ENCODE measurements at places on chromosomes 4 and X.

- DNase-seq = no peak
Observed at GRCh38 chr4:26218677-26219605, 101.9 kb upstream of the RBPJ start.

- no peak for DNase-seq
Observed at GRCh38 chr4:2852481-2852921, 8.9 kb downstream of the ADD1 start.

DNA sequence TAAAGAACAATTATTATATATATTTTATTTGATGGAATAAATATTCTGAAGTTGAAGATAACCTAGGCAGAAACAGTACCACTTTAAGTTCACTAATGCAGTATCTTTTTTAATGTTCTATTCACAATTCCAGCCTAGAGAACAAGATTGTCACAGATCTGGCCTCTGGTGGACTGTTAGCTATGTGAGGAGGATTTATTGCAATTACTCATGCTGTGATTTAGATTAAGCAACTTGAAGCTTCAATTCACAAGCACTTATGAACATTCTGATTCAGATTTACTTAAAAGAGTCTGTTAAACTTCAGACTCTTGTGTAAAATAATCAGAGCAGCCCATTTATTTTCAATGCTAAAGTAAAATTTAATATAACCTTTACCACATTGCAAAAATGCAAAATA lies 1489.8 kb downstream of the STIM2 start:
- no peak for DNase-seq

- DNase-seq = no peak
Observed at GRCh38 chr4:98466868-98467599, 191.4 kb downstream of the TSPAN5 start.

GRCh38 chr4:45663003-45663402 lies 460.9 kb downstream of the GABRG1 start:
- no peak for DNase-seq

DNA sequence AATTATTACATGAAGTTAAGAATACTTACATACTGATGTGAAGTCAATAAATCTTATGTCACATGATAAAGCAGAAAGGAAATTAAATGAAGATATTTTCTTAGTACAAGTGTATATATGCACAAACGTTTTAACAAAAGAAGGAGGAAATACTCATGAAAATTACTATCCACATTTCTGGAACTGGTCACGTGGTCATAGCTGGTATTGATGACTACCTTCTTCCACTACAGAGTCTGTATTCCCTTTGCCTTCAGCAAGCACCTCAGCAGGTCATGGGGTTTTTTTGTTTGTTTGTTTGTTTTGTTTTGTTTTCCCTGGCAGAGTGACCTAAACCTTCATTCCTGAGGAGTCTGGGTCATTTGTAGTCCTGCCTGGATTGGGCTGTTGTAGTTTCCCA lies 174.9 kb upstream of the BANK1 start:
- no peak for DNase-seq

- DNase-seq = no peak
Observed at GRCh38 chrX:103607364-103608305, at the start of gene TCEAL3. Gene TCEAL3 (plus strand): TSS chrX:103607963. CDS start chrX:103609065, 1,102 bp downstream.

DNA sequence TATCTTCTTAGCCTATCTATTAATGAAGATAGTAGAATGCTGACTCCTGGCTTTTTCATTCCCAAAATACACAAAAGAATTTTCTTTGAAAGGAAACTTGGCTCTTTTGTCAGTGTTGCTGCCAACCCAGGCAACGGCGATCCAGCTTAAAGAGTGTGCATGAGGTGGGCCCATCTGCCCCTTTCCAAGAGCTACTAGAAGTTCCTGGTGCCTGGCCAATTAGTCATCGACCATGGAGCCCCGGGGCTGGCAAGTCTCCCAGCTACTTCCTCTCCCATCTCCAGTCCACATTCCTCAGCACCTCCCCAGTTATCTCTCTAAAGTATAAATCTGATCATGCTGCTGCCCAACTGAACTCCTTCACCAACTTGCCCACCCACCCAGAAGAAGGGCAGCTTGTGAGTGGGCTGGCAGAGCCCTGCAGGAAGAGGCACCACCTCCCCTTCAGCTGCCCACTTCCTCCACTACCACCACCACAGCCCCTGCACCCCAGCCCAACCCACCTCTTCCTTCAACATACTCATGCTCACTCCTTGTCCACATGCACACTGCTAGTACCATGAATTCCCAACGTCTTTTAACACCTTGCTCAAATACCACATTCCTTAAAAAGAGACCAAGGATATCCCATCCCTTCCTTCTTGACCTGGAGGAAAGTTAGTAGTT lies 158.2 kb upstream of the MAP3K15 start:
- no peak for DNase-seq

DNA sequence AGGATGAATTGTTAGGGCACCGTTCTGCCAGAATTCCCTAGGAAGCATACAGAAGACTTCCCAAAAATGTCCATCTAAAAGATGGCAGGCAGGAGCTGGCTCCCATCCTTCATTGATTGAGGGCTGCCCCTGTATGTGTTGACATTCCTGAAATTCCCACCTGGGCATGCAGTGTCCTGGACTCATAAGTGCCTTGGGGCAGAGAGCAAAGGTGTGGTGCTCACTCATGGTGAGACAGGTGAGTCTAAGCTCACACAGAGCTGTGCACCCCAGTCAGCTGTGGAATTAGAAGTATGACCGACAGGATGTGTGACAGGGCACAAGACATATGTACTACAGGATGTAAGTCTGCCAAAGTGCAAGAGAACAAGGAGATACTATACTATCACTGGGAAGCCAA lies 271.9 kb downstream of the MID1IP1 start:
- DNase-seq = no peak

- DNase-seq = no peak
Observed at GRCh38 chr4:39732728-39733127, 34.8 kb downstream of the UBE2K start.

DNA sequence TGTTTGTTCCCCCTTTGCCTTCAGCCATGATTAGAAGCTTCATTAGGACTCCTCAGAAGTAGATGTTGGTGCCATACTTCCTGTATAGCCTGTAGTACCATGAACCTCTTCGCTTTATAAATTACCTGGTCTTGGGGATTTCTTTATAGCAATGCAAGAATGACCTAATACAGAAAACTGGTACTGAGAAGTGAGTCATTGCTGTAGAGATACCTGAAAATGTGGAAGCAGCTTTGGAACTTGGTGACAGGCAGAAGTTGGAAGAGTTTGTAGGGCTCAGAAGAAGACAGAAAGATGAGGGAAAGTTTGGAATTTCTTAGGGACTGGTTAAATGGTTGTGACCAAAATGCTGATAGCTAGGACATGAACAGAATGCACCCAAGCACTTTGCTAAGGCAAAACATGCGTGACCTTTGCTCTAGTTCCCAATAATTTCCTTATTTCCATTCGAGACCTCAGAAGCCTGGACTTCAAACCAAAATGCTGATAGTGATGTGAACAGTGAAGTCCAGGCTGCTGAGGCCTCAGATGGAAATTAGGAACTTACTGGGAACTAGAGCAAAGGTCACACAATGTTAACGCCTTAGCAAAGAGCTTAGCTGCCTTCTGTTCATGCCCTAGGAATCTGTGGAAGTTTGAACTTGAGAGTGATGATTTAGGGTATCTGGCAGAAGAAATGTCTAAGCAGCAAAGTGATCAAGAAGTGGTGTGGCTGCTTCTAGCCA lies 3.0 kb upstream of the USP46 start:
- DNase-seq = no peak

DNA sequence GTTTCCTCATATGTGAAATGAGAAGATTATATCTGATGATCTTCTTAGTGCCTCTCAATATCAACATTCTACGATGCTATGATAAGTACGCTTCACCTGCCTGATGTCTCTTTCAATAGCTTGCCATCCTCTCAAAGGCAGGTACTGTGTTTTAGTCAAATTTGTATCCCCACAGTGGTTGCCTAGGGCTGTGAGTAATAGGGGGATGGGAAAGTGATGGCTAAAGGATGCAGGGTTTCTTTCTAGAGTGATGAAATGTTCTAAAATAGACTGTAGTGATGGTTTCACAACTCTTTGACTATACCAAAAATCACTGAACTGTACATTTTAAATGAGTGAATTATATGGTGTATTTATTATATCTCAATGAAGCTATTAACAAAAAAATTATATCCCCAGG lies 142.8 kb downstream of the HS6ST2 start:
- DNase-seq = no peak

DNA sequence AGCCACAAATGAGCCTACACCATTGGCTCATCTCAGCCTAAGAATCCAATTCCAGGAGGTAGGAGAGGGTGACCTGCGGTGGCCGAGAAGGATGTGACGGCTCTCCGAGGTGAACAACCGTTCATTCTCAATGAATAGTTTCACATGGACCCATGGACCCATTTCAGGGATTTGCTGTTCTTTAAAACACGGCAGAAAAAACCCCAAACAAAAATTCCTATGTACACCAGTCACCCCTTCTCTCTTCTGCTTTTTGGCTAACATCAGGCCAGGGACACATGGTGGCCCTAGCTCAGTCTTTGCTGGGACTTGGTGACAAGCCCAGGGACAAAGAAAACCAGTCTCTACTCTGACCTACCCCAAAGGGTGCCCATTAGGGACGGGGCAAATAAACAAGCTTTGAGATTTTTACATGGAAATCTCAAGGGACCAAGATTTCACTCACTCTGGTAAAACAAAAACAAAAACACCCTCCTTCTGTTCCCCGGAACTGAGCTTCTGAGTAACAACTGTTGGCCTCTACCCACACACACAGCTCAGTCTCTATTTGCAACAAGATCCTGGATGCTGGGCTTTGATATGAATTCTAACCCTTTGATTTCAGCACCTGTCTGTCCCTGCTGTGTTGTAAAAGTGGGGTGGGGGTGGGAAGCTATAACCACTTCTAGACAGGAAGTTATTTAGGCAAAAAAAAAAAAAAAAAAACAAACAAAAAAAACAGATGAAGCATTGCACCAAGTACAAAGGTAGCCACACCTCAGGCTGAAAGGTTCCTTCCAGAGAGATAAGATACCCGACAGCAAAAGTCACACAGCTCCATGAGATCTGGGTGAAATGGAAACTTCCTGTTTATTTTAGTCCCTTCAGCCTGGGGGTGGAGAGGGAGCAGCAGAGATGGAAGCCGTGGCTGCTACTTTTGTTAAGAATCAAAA lies 49.0 kb downstream of the DDX3X start:
- DNase-seq = no peak

- no peak for DNase-seq
Observed at GRCh38 chr4:125620066-125620860, 305.5 kb downstream of the FAT4 start.

- no peak for DNase-seq
Observed at GRCh38 chr4:167196344-167197012, 37.8 kb downstream of the SPOCK3 start.

- DNase-seq = no peak
Observed at GRCh38 chr4:125526420-125526819, 211.7 kb downstream of the FAT4 start.

DNA sequence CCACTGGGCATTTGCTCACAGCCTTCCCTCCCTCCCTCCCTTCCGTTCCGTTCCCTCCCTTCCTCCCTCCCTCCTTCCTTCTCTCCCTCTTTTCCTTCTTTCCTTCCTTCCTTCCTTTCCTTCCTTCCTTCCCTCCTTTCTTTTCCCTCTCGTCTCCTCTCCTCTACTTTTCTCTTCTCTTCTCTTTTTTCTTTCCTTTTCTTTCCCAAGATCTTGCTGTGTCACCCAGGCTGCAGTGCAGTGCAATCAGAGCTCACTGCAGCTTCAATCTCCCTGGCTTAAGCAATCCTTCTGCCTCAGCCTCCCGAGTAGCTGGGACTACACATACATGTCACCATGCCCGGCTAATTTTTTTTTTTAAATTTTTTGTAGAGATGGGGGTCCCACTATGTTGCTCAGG lies 26.7 kb upstream of the ING2 start:
- no peak for DNase-seq

DNA sequence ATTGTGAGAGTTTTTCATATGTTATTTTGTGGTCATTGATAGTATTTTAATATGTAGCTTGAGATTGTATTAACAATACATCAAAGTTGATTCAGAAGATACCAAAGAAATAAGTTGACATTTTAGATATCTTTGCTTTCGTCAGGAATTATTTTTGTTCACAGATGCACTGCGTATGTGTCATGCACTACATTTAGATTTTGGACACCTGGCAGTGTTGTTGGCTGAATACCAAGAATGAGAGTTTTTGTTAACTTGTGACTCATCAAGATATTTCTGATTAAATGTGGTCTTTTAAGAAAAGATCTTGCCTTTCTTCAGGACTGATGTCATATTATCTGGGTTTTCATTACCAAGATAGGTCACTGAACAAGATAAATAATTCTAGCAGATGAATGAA lies 633.4 kb downstream of the CENPC start:
- no peak for DNase-seq

DNA sequence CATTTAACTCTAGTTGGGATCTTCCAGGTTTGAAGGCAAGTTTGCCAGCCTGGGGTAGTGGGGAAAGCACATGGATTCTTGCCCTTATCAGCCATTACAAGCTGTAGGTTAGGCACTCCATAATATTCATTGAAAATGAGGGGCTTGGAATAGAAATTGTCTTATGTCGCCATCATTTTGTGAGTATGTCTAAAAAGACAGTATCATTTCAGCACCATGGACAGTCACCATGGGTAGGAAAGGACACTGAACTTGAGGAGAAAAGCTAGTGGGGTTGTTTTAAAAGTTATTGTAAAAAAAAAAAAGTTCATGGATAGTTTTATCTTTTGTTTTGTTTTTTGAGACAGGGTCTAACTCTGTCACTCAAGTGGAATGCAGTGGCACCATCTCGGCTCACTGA lies 356.1 kb downstream of the HNRNPD start:
- no peak for DNase-seq

GRCh38 chrX:145549496-145549895 lies 268.1 kb upstream of the SLITRK2 start:
- no peak for DNase-seq

GRCh38 chr4:7805533-7806337 lies 133.9 kb downstream of the AFAP1 start:
- no peak for DNase-seq

DNA sequence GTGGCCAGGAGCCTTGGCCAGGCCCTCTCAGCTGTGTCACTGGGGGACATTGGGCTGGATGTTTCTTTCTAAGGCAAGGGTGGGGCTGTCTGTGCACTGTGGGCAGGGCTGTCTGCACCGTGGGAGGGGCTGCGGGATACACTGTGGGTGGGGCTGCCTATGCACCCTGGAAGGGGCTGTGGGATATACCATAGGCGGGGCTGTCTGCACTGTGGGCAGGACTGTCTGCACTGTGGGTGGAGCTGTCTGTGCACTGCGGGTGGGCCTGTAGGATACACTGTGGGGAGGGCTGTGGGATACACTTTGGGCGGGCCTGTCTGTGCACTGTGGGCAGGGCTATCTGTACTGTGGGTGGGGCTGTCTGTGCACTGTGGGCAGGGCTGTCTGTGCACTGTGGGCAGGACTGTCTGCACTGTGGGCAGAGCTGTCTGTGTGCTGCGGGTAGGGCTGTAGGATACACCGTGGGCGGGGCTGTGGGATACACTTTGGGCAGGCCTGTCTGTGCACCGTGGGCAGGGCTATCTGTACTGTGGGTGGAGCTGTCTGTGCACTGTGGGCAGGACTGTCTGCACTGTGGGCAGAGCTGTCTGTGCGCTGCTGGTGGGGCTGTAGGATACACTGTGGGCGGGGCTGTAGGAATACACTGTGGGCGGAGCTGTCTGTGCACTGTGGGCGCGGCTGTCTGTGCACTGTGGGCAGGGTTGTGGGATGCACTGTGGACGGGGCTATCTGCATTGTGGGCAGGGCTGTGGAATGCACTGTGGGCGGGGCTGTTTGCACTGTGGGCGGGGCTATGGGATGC lies 31.1 kb downstream of the ACOX3 start:
- DNase-seq = peak; percentile 45

- DNase-seq = no peak
Observed at GRCh38 chrX:84715315-84715714, 213.1 kb upstream of the HDX start.

- no peak for DNase-seq
Observed at GRCh38 chr4:119656342-119656741, 27.7 kb upstream of the PDE5A start.
